ENCODE measurements at places on chromosomes 5 and 9. TPM values are rescaled to one million over a fixed set of nuclear protein-coding genes. Genes with fewer than 3 reads are reported as not detected.

GRCh38 chr9:128068386-128069205 lies 564 bp downstream of the SLC25A25 start:
- no peak for DNase-seq

DNA sequence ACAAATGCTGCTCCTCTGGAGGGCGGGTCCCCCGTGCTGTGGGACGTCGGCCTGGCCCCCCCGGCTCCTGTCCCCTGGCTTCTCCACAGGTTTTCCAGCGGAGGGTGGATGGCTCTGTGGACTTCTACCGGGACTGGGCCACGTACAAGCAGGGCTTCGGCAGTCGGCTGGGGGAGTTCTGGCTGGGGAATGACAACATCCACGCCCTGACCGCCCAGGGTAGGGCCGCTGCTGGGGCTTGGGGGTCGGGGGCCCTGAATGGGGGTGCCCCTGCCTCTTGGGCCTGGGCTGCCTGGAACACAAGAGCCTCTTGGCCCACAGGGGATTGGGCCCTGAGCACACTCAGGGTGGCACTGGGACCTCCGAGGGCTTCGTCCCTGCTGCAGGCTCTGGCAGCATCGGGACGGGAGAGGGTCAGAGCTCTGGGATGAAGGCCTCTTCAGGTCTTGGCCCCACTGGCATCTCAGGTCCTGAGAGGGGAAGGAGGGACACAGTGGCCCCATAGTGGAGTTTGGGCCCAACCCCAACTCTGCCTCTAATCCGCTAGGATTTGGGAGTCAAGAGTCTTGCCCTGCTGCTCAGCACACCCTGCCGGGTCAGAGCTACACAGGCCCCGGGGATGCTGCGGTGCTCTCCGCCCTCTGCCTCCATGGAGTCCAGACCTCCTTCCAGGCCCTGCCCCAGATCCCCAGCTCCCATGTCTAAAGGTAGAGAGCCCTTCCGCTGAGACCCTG lies 5.2 kb downstream of the FCN2 start:
- no peak for DNase-seq

GRCh38 chr9:13027879-13028278 lies 251.6 kb downstream of the MPDZ start:
- DNase-seq = no peak

DNA sequence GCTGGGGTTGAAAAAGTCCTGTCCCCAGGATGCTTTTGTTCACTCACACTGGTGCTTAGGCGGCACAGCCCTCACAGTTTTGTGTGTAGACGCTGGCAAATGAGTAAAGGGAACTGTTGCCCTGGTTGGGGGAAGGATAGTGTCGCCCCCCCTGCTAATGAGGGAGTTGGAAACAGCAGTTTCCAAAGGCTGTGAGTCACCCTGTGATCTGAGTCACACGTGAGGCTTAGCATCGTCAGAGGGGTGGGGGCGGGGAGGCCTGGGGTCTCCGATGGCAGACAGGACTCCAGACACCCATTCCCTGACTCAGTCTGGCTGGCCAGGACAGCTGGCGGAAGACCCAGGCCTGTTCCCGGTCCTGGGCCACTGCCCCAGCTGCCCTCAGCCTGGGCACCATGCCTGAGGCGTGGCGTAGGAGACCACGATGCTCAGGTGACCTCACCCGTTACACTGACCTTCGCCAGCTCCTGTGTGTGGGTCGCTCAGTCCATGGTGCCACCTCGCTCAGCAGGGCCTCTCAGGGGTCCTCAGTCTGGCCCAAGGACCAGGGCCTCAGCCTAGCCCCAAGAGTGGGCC lies 2.9 kb downstream of the DNAJB5 start:
- DNase-seq = peak; percentile 44

GRCh38 chr5:107964722-107965121 lies 294.0 kb upstream of the EFNA5 start:
- DNase-seq = no peak

DNA sequence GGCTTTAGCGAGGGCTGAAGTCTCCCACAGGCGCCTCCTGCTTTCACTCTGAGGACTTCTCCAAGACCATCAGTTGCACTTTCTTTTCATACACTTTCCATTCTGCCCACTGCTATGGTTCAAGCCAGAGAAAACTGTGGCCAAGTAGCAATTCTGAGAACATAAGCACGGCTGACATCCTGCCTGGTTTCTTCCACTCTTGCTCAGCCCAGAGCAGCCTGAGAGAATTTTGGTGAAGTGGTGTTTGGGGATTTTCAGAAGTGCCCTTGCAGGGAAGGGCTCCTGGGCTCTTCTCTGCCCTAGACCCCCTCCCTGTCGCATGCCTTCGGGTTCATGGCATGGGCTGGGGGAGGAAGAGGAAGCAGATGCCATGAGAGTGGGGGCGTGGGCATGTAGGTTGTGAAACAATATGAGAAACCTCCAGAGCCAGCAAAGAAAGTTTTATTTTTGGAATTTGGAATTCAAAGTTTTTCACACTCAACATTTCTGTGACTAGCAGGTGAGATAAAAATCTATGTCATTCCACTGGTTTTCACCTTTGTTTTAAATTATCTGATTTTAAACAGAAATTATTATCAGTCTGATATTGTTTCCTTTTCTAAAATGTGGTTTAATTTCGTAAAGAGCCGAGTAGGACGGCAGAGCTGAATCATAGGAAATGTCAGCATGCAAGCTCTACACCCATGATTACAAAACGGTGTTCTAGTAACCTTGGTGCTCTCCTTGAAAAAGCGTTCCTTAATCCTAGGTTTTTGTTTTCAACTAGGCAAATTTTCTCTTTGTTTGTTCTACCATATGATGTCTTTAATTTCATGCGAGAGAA lies 27.8 kb upstream of the TNFSF8 start:
- DNase-seq = no peak

GRCh38 chr9:121171236-121171635 lies 30.4 kb downstream of the RAB14 start:
- DNase-seq = no peak

DNA sequence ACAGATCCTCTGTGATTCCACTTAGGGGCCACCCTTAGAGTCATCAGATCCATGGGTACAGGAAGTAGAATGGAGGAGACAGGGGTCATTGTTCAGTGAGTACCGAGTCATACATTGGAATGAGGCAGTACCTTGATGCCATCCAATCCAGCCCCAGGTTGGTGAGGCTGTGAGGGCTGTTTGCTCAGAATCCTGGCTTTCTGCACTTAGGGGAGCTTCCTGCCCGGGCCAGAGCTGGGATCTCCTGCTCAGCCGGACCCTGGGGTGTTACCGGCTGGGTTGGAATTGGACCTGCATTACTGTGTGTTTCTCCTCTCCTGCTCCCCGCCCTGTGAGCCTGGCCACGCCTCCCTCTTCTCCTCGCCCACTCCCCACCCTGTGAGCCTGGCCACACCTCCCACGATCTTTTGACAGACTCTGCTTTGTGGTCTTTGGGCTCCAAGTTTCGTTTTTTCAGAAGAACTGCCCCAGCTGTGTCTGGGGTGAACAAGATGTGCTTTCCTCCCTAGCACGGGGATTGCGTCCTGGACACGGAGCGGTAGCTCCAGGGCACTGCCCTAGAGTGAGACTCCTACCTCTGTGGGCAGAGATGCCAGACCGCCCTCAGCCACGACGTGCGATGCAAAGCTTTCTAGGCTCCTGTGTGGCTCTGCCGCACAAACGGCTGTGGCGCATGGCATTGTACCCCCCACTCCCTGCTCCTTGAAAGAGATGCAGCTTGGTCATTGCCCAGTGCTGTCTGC lies 15.4 kb downstream of the TRAF2 start:
- DNase-seq = no peak

DNA sequence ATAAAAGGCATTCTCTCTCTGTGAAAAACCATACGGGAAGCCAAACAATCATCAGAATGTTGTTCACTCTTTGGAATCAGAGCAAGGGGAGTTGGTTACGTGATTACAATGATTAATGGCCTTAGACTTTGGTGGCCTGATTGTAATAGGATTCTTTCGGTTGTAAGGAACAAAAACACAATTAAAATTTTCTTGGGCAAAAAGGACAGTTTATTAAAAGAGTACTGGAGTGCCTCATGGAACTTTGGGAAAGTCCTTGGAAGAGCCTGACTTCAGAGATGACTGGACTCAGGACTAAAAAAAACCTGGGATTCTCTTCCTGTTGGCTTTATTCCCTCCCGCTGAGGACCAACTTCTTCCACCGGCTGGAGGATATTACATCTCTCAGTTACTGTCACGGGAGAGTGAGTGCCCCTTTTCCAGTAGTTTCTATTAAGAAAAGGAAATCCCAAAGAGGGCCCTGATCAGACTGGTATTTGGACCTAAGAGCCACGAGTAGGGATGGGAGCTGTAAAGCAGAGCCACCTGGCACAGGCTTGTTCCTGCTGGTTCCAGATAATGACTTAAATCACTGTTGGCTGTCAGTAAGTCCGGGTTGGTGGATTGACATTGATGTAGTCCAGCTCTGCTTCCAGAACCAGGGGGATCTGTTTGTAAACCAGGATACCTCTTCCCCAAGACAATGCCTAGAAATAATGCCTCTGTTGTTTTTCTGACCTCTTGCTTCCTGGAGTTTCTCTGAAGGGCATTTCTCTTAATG lies 53.9 kb downstream of the CFAP95 start:
- no peak for DNase-seq

DNA sequence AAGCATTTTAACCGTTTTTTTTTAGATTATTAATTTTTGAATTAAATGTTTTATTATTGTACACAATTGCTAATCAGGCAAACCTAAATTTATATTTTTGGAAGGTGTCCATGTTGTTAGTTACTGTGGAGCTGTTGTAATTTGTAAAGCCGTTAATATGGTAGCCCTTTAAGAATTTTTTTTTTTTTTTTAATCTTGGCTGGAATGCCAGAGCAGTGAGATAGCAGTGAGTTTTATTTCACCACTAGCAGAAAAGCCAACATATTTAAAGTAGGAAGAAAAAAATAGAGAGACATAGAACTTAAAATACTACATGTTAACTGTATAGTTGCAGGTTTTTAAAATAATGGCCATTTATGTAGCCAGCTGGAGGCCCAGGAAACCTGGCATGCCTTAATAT lies 35.3 kb upstream of the RNF20 start:
- no peak for DNase-seq

DNA sequence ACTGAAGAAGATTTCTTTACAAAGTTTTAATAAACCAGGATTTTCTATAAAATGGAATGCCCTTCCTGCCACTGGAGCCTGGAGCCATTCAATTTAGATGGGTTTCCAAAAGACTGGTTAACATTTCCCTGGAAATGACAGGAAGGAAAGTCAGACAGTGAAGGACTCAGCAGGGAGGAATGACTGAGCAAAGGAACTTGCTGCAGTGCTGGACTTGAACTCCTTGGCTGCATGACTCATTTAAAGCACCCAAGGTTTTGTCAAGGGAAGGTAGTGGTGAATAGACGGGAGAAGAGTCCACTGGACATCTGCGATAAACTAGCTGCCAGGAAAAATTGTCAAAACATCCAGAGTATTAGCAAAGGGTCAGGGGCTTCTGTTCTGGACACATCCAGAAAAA lies 163.8 kb upstream of the SLC28A3 start:
- DNase-seq = no peak

DNA sequence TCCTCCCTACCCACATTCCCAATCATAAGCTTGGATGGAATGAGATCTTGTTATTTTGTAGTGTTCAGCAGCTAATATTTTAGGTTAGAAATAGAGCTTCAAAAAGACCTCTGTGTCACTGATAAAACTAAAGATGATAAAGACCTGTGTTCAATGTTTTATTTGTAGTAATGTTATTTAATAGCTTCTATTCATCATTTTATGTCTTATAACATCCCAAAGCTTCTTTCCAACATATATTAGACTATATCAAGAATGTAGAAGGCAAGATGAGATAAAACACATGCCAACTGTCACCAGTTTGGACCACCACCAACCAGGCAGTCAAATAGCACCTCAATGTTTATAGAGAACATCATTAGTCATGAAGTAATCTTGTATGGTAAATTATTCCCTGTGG lies 409.5 kb upstream of the ITGA1 start:
- no peak for DNase-seq

The CCL27 gene
- not detected for total RNA-seq

The NDUFS4 gene
- 74.1 TPM for total RNA-seq

The WNT8A gene
- total RNA-seq = not detected

Data from K562 (cell line).